ENCODE measurements at places on chromosomes 3 and 15. TPM values are rescaled to one million over a fixed set of nuclear protein-coding genes. Genes with fewer than 3 reads are reported as not detected.

Gene KNG1
- 0.14 TPM for total RNA-seq

Gene FBN1
- 45.5 TPM for total RNA-seq

- no peak overlapping the region for H3K4me3 ChIP-seq
- no peaks in the 10 kb centered on the region for H3K4me1 ChIP-seq
- no peak for DNase-seq
These were observed 544.7 kb upstream of the ROBO2 start for GRCh38 chr3:76495216-76495615.

- no peak for DNase-seq
- peaks cover 6% of the 10 kb centered on the region for H3K36me3 ChIP-seq
- H3K4me1 ChIP-seq = peaks cover 64% of the 10 kb centered on the region
- peak overlapping the region; percentile 88 for H3K27ac ChIP-seq
- H3K27me3 ChIP-seq = no peaks in the 10 kb centered on the region
These were observed 81.8 kb downstream of the LRIG1 start for GRCh38 chr3:66419036-66419435.

DNA sequence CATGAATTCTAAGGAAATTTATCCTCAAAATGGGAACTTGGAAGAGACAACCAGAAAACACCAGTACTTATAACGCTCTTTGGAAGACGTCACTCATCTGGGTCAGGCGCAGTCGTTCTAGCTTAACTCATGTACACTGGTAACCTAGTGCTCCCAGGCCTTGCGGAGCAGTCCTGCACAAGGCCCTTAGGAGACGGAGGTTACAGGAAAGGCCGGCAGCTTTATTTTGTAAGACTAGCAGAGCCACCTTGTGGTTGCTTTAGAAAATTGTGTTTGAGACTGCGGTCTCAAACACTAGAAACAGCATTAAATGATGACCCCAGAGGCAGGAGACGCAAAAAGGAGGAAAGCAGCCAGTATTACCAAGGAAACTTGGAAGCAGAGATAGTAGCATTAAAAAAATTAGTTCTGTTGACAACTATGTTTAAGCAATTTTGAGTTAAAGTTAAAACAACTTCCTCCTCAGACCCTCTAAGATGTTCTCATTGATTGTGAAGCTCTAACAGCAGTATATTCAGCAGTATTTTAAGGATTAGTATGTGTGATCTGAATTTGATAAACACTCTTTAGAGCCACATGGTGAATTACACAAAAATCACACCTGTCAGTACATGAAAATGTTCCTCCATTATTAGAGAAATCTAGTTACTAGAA, 141.9 kb upstream of the C2CD4B start:
- H3K4me3 ChIP-seq = no peak overlapping the region
- no peak overlapping the region for H3K27ac ChIP-seq
- H3K4me1 ChIP-seq = peaks cover 12% of the 10 kb centered on the region
- peak; percentile 32 for DNase-seq
- H3K27me3 ChIP-seq = no peaks in the 10 kb centered on the region

- peak overlapping the region; percentile 48 for H3K27ac ChIP-seq
- no peak overlapping the region for H3K4me3 ChIP-seq
- peak; percentile 49 for DNase-seq
- no peaks in the 10 kb centered on the region for H3K4me1 ChIP-seq
- no peaks in the 10 kb centered on the region for H3K36me3 ChIP-seq
These were observed 195.4 kb downstream of the FMN1 start for GRCh38 chr15:32998979-32999672.

Gene CDCP1
- 0.25 TPM for total RNA-seq

DNA sequence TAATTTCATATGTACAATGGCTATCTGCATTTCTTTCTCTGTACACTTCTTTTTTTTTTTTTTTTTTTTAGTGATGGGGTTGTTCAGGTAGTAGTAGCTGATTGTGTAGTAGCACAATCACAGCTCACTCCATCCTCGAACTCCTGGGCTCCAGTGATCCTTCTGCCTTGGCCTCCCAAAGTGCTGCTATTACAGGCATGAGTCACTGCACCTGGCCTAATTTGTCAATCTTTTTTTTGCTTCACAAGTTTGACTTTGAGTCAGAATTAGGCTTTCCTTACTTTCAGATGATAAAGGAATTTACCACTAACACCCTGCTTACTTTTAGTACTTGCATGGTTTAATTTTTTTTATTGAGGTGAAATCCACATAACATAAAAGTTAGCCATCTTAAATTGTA, 28.0 kb downstream of the MAP1A start:
- no peak overlapping the region for H3K27ac ChIP-seq
- no peaks in the 10 kb centered on the region for H3K4me1 ChIP-seq
- no peak overlapping the region for H3K4me3 ChIP-seq
- H3K36me3 ChIP-seq = peaks cover 18% of the 10 kb centered on the region
- no peak for DNase-seq

Gene XCR1
- total RNA-seq = not detected

- no peak overlapping the region for H3K27ac ChIP-seq
- DNase-seq = no peak
- no peak overlapping the region for H3K4me3 ChIP-seq
- no peaks in the 10 kb centered on the region for H3K4me1 ChIP-seq
These were observed 5.5 kb upstream of the CD200 start for GRCh38 chr3:112327371-112327951.

DNA sequence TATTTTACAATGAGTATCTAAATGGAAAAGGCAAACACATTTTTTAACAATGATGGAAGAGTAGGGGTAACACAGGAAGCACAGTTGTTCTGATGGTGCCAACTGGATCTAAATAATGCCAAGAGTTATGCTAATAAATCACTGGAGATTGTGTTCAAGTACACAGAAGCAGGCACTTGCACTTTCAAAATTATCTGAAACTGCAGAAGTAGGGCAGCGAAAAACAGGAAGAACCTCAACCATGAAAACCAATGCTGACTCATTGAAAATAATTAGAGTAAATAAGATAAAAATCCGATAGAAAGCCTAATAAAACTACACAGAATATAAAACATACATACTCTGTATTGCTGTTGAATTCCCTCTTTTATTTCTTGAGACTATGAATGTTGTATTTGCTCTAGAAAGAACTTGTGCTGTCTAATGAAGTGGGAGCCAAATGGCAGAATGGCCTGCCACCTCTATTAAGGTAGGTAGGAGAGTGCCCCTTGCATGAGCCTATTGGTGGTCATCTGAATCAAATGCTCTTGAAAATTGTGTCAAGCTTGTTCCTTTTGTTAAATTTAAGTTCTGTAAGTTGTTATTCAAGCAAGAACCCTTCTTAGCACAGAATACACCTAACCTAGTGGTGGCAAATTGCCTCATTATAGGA, 93.7 kb downstream of the ABI3BP start:
- no peaks in the 10 kb centered on the region for H3K27me3 ChIP-seq
- no peak overlapping the region for H3K4me3 ChIP-seq
- H3K4me1 ChIP-seq = no peaks in the 10 kb centered on the region
- no peak overlapping the region for H3K27ac ChIP-seq

DNA sequence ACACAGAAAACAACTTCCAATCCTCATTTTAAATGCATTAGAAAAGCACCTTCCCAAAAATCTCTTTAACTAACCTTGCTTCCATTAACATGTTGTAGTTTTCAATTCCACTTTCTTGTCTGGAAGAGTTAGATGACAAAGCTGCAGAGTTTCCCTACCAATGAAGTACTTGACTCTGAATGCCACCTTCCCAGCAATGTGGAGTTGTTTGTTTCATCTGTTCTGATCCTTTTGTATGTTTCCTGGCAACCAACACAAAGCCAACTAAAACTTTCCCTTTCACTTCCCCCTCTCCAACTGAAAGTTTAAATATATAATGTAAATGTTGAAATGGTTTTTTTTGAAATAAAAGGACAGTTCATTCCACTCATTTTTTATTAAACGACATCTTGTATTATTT, at the start of gene WDR49:
Gene WDR49 (minus strand): TSS at position 183 of the 400 bp plus-strand sequence. CDS start 517 bp downstream, outside the sequence.
- H3K27me3 ChIP-seq = no peaks in the 10 kb centered on the region
- no peaks in the 10 kb centered on the region for H3K36me3 ChIP-seq
- no peak for DNase-seq
- H3K4me3 ChIP-seq = no peak within 1 kb of the TSS

Gene COL6A5
- not detected for total RNA-seq

- DNase-seq = no peak
- peaks cover 8% of the 10 kb centered on the region for H3K4me1 ChIP-seq
- no peak overlapping the region for H3K4me3 ChIP-seq
- no peaks in the 10 kb centered on the region for H3K36me3 ChIP-seq
- no peaks in the 10 kb centered on the region for H3K27me3 ChIP-seq
These were observed 250.3 kb downstream of the CBLB start for GRCh38 chr3:105618556-105618955.

- peak; percentile 47 for DNase-seq
- H3K4me1 ChIP-seq = peaks cover 40% of the 10 kb centered on the region
- peaks cover 7% of the 10 kb centered on the region for H3K27me3 ChIP-seq
- peak overlapping the region; percentile 69 for H3K27ac ChIP-seq
These were observed 27.3 kb downstream of the STARD5 start for GRCh38 chr15:81296673-81297072.

Gene STARD5
- total RNA-seq = 2.5 TPM

DNA sequence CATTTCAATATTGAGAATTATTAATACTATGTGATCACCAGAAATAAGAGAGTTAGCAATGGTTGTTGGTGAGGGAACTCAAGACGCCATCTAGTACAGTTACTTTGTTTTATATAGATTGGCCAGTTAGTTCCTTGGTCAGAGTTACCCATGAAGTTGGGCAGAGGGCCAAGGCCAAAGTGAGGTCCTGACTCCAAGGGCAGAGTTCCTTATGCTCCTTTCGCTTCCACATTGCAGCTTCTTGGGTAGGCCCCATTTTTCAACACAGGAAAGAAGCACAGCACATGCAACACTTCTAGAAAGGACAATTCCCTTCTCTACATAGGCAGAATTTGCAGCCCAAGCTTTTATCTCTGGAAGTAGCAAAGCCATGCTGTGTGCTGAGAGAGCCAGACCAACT, 178.6 kb downstream of the KCNAB1 start:
- peaks cover 20% of the 10 kb centered on the region for H3K4me1 ChIP-seq
- H3K4me3 ChIP-seq = no peak overlapping the region
- peaks cover 7% of the 10 kb centered on the region for H3K27me3 ChIP-seq
- DNase-seq = peak; percentile 52
- H3K27ac ChIP-seq = peak overlapping the region; percentile 70

Gene CCDC33
- 0.11 TPM for total RNA-seq

DNA sequence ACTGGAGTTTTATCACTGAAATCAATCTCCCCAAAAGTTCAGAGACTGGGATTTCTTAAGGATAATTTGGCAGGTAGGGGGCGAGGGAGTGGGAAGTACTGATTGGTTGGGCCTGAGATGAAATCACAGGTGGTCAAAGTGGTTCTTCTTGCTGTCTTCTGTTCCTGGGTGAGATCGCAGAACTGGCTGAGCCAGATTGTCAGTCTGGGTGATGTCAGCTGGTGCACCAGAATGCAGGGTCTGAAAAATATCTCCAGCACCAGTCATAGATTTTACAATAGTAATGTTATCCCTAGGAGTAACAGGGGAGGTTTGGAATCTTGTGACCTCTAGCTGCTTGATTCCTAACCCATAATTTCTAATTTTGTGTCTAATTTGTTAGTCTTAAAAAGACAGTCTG, 86.7 kb upstream of the SLC25A36 start:
- H3K4me3 ChIP-seq = no peak overlapping the region
- H3K27me3 ChIP-seq = no peaks in the 10 kb centered on the region

Gene GABRR3
- not detected for total RNA-seq

- no peaks in the 10 kb centered on the region for H3K36me3 ChIP-seq
- no peaks in the 10 kb centered on the region for H3K27me3 ChIP-seq
- no peak for DNase-seq
- H3K4me1 ChIP-seq = peaks cover 42% of the 10 kb centered on the region
- H3K4me3 ChIP-seq = no peak overlapping the region
- no peak overlapping the region for H3K27ac ChIP-seq
These were observed 60.9 kb upstream of the TSC22D2 start for GRCh38 chr3:150346981-150347863.

Gene CTDSPL
- 56.3 TPM for total RNA-seq

Gene ITPKA
- 1.9 TPM for total RNA-seq

- no peak overlapping the region for H3K27ac ChIP-seq
- H3K4me1 ChIP-seq = no peaks in the 10 kb centered on the region
- H3K36me3 ChIP-seq = no peaks in the 10 kb centered on the region
- H3K27me3 ChIP-seq = no peaks in the 10 kb centered on the region
- H3K4me3 ChIP-seq = no peak overlapping the region
- DNase-seq = no peak
These were observed 648.7 kb upstream of the DPPA4 start for GRCh38 chr3:109985943-109986555.

- no peak overlapping the region for H3K4me3 ChIP-seq
- no peaks in the 10 kb centered on the region for H3K27me3 ChIP-seq
- no peak for DNase-seq
- peaks cover 31% of the 10 kb centered on the region for H3K36me3 ChIP-seq
- H3K4me1 ChIP-seq = no peaks in the 10 kb centered on the region
These were observed 58.1 kb downstream of the NGLY1 start for GRCh38 chr3:25724948-25725645.

Gene GORASP1
- total RNA-seq = 54.0 TPM

GRCh38 chr3:160330109-160330508, 68.9 kb downstream of the IFT80 start:
- no peak overlapping the region for H3K4me3 ChIP-seq
- no peaks in the 10 kb centered on the region for H3K27me3 ChIP-seq

Gene GOLGA6L4
- 1.1 TPM for total RNA-seq

- peaks cover 3% of the 10 kb centered on the region for H3K4me1 ChIP-seq
- H3K27ac ChIP-seq = no peak overlapping the region
- DNase-seq = no peak
These were observed 406.1 kb upstream of the ONECUT1 start for GRCh38 chr15:53196242-53196641.

- no peaks in the 10 kb centered on the region for H3K4me1 ChIP-seq
- no peaks in the 10 kb centered on the region for H3K27me3 ChIP-seq
- H3K27ac ChIP-seq = no peak overlapping the region
- no peak for DNase-seq
These were observed 278.4 kb upstream of the ZPLD1 start for GRCh38 chr3:102156426-102156825.

GRCh38 chr3:87501076-87501475, 224.7 kb upstream of the POU1F1 start:
- no peaks in the 10 kb centered on the region for H3K4me1 ChIP-seq
- DNase-seq = no peak
- no peak overlapping the region for H3K4me3 ChIP-seq
- no peaks in the 10 kb centered on the region for H3K36me3 ChIP-seq
- no peaks in the 10 kb centered on the region for H3K27me3 ChIP-seq

Gene SLC2A2
- not detected for total RNA-seq

DNA sequence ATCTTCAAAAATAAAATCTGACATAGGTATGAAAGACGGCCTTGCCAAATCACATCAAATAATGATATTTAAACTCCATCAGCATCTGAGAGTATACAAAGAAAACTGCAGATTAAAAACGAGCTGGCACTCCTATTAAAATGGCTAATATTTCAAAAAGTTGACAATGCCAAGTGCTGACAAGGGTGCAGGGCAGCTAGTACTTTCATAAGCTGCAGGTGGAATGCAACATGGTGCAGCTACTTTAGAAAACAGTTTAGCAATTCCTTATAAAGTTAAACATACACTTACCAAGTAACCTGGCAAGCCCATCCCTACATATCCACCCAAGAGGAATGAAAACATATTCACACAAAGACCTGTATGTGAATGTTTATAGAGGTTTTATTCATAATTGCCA, 23.0 kb downstream of the TBC1D2B start:
- H3K27me3 ChIP-seq = no peaks in the 10 kb centered on the region
- H3K4me1 ChIP-seq = peaks cover 84% of the 10 kb centered on the region
- H3K27ac ChIP-seq = no peak overlapping the region
- no peak for DNase-seq
- peaks cover 8% of the 10 kb centered on the region for H3K36me3 ChIP-seq

Data from left ventricle myocardium inferior (tissue), 1 donor.